ENCODE measurements at places on chromosomes 6 and 20.

DNA sequence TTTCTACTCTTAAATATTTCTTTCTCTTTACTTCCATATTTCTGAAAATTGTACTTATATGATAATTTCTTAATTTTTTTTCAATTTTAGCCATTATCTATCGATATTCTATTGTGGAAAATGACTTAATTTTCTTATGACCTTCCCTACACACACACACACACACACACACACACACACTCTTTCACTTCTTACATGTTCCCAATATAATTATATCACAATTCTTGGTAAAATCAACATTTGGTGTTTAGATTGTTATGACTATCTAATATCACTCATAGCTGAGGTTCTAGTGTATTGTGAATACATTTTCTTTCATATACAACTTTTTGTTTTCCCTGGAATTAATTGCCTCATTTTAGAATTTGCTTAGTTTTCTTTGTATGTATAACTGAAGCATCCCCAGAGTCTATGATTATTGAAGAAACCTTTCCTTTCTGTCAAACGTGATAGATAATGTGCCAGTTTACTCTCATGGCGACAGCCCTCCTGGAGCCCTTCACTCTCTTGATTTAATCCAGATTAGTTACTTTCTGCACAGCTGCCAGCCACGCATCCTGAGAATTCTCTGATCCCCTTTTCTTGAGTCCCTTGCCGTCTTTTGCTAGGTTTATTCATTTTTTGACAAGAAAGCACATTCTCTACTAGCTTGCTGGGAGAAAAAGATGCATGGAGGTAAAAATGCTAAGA, 63.4 kb downstream of the RNF182 start:
- no peak for DNase-seq

- peak; percentile 12 for DNase-seq
Measured at GRCh38 chr6:41976794-41977484, 35.3 kb upstream of the CCND3 start.

GRCh38 chr6:105401247-105402089, 1.4 kb downstream of the PREP start:
- DNase-seq: no peak

DNA sequence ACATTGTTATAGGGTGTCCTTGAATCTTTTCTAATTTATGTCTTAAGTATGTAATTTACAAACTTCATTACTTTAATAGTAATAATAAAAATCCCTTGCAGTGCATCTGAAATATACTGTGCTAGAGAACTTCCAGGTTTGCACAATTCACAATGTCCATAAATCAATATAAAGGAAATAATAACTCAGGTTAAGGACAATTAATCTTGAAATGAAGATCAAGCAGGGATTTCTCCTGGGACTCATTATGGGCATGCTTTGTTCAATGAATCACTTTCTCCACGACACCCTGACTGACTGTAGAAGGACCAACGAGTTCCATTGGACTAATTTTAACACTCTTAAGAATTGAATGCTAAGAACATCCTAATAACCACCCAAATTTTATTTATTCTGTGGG, 110.0 kb downstream of the PHACTR1 start:
- DNase-seq: no peak

- DNase-seq: no peak
Measured at GRCh38 chr6:35626401-35626800, 62.3 kb downstream of the FKBP5 start.

DNA sequence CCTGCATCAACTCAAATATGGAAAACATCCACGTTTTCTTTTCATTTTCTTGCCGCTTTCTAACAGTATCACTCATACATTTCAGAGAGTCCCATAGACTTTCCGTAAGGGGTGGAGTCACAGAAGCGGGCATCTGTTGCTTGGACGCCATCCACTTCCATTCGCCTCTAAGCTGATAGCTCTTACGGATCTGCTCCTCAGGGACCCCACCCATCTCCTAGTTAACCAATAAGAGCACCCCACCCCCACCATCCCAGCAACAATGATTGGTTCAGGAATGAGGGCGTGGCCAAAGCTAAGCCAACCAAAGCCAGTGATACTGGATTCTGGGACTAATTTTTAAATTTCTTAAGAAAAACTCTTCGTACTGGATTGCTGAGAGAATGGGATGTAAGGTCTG, 42.4 kb downstream of the SLC2A10 start:
- no peak for DNase-seq

DNA sequence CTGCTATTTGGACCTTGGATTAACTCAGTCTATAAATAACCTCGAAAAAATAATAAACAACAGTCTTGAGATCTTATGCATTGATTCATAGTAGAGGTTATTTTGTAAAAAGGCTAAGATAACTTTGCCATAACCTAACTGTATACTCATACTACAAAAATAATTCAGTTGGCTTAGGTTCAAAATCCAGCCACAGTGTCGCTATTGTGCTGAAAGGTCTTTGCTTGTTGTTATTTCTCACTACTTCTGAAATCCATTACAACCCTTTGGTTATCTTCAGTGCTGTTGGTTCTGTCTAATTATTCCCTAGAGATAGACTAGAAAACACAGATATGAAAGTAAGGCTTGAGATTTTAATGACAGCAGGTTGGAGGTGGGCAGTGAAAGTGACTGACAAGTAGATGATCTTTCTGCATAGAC, 74.4 kb downstream of the MKKS start:
- no peak for DNase-seq

DNA sequence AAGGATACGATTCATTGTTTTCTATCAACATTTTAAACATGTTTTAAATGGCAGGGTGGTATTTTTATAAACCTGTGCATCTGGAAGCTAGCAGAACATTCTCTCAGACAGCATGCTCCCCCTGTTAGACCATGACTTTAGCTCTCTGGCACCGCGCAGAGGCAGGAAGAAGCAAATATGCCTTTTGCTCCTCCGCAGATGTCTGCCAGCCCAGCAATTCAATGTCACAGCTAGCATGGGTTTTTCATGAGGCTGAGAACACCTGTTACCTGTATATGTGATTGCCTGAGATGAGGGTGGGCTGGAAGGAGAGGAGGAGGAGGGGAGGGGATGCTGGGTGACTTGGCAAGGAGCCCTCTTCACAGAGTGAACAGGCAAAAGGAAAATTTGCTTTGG, 6.7 kb downstream of the MTCH1 start:
- peak; percentile 40 for DNase-seq

- DNase-seq: no peak
Measured at GRCh38 chr6:95071464-95071863, 505.9 kb upstream of the MANEA start.

DNA sequence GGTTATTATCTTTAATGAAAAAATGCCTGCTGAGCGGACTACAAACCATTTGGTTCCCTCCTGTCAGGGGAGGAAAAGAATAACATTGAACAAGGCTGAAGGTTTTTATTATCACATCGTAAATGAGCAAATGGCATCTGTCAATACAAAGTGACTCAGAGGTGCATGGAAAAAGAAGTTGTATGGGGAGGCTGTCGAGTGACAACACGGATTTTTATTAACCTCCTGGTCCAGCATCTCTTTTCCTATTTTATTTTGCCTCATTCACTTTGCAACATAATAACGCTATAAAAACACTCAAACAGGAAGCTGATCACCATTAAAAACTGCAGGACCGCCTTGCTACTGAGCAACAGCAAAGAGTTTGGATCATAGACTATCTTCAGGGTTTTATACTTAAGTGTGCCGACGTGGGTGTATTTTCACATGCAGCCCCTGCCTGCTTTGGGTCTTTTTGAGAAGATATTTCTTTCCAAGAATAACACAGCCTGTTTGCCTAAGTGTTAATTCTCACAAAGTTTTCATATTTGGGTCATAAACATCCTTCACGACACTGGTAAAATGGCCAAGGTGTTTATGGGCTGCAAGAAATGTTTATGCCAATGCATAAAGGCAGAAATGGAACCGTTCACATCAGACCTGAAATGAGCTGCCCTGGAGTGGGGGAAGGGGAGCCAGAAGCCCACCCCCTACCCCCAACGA, 132.1 kb upstream of the SALL4 start:
- DNase-seq: no peak

DNA sequence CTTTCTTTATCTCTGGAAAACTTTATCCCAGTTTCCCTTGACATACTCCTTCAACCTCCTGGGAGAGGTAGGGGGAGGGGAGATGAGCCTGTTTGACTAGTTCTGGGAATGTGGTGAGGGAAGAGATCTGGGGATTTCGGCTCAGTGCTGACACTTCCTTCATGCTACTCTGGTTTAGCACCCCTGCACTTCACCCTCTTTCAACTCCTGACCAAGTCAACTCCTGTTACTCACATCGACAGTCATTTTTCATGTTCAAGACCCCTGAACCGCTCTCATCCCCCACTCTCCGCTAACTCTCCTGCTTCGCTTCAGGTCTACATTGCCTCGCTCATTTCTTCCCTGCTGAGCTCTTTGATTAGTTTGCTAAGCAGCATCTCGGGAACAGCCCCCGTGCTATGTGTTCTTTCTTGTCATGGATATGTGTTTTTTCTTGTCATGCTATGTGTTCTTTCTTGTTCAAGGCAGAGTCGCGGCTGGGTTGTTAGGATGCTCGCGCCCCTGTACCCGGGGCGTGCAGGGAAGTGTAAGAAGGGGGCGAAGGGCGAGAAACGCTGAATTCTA, 16.6 kb upstream of the TRIM27 start:
- no peak for DNase-seq

DNA sequence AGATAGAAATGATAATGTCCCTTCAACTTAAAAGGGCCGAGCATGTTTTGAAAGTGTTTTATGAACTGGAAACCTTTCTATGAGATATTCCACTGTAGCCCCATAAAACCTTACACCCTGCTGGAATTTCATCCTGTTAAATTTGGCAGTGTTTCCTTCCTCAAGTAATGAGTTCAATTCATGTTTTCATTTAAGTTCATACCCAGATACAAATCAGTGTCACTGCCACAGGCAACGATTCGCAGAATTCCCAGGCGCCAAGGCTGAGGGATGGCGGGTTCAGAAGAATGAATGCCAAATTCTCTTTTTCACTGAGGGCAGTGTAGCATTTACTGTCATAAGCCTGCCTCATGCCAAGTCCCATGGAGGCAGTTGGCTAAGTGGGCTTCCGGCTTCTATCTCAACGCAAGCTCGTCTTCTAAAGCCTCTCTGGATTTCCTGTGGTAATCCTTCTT, 511.8 kb upstream of the ID4 start:
- DNase-seq: no peak

DNA sequence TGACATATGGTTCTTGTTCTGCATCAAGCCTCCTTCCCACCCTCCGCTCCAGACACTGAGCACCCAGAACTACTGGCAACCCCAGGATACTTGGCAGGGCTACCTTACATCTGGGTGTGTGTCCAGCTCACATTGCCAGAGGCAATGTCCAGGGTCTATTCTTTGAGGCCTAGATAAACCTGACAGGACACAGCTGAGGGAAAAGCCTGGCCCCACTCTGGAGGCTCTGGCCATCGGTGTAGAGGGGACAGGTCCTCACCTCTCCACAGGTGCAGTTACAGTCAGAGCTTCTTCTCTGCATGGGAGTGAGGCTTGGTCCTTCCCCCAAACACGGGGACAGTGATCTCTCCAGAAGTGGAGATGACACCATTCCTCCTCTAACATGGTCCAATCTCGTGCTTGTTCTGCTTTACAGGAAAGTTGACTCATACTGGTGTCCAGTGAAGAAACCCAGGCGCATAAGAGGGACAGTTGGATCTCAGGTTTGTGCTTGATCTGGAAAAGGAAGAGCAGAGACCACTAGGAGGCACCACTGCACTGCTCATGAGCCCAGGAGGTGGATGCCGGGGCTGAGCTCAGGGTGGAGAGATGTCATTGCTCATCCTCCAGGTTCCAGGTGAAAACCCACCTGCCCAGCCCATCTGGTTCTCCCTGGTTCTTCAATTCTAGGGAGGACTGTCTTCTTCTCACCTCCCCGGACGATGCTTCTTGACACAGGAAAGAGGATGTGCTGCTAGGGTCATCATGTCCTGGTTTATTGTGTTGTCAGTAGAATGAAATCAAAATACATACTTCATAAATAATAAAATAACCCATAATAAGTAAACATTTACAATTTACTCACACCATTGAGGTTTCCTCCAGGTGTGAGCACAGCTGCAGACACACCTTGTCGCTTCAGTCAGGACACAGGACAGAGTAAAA, 14.7 kb downstream of the HLA-F start:
- peak; percentile 74 for DNase-seq

- no peak for DNase-seq
Measured at GRCh38 chr6:31037682-31038081, 27.4 kb downstream of the MUC22 start.

DNA sequence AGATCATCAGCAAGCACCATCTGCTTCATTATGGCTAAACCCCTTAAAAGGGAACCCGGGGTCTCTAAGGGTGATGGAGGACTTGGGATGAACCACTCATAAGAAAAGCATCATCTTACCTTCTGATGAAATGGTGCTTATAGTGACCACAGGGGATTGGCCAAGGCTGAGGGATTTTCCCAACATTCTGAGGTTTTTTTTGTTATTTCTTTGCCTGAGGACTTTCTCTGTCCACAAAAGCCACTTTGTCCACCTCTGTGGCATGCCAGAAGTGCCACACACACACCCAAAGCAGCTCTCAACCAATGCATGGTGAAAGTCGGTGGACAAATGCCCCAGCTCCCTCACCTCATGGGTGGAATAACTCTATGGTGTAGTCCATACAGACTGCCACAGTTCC, 79.3 kb upstream of the TOP1 start:
- DNase-seq: no peak

DNA sequence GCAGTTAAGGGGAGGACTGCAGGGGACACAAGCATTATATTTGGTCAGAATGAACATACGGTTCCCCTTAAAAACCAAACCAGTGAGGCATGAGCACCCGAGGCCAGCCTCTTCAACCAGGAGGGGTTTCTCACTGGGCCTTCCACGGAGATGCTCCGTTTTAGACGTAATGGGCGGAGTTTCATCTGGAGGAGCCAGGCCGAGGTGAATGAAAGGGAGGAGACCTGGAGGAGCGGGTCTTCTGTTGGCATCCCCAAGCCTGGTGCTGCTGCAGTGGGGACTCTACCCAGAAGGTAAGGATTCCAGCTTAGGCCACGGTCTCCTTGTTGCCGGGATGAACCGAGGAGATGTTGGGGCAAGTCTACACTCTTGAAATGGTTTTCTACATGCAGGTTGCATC, 47.4 kb downstream of the ADNP start:
- no peak for DNase-seq

- no peak for DNase-seq
Measured at GRCh38 chr20:40961686-40962640, 66.7 kb upstream of the TOP1 start.

DNA sequence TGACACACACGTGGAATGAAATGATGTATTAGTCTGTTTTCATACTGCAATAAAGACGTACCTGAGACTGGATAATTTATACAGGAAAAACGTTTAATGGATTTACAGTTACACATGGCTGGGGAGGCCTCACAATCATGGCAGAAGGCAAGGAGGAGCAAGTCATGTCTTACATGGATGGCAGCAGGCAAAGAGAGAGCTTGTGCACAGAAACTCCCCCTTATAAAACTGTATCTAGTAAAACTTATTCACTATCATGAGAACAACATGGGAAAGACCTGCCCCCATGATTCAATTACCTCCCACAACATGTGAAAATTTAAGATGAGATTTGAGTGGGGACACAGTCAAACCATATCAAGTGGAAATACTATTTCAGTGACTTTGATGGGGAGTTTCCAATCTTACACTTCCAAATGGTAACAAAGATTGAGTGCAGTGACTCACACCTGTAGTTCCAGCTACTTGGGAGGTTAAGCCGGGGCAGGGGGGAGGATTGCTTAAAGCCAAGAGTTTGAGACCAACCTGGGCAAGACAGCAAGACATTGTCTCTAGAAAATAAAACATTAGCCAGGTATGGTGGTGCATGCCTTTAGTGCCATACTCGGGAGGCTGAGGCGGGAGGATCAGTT, 8.2 kb upstream of the LY86 start:
- DNase-seq: no peak

All from CD4-positive, alpha-beta T cell treated with Interleukin-15 for 4 hours (primary cell).